Fibroblast of skin of scalp (primary cell): ENCODE measurements at places on chromosomes 7 and 10.

- no peak for DNase-seq
These were observed 82.5 kb downstream of the EGFR start for GRCh38 chr7:55101359-55101758.

GRCh38 chr7:84811362-84811761, 375.5 kb downstream of the SEMA3D start:
- DNase-seq = no peak

GRCh38 chr10:124600051-124600880, 138.6 kb downstream of the LHPP start:
- DNase-seq = no peak

GRCh38 chr10:37680243-37680683, 177.1 kb downstream of the ZNF248 start:
- DNase-seq = no peak

- peak; percentile 93 for DNase-seq
These were observed 31.8 kb downstream of the GSTO2 start for GRCh38 chr10:104300736-104301292.

GRCh38 chr7:101702362-101702850, 73.3 kb upstream of the MYL10 start:
- no peak for DNase-seq

DNA sequence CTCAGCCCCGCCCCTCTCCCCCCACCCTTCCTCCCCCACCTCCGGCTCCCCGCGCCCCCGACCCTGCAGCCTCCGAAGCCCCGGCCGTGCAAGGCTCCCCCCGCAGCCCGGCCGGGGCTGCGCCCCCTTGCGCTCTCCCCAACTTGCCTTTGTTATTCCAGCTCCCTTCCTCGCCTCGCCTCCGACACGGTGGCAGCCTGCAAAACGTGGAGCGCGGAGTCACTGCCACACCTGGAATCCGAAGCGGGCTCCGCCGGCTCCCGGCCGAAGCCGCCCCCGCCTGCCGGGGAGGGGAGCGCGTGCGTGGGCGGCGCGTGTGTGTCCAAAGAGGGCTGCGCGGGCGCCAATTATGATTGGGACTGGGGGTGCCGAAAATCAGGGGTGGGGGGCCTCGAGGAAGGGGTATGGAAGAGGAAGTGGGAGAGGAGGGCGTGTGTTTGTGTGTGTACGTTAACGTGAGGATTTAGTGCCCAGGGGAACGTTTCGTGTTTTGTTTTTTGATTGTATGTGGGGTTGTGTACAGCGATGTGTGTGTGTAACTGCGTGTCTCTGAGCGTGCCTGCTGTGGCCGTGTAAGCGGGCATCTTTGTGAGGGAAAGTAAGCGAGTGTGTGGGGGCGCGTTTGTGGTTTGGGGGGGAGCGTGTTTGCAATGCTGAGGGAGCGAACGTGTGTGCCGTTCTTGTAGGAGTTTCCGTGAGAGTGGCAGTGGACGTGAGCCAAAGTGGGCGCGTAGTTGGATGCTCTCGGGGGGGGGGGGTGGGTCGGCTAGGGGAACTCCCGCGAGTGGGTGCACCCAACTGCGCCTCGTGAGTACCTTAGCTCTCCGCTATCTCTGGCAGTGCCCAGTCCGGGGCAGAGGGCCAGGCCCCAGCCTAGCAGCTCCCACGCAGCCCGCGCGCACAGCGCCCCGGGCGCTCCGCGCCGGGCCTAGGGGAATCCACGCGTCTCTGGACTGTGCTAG, 1.2 kb upstream of the ZMIZ1 start:
- peak; percentile 93 for DNase-seq

DNA sequence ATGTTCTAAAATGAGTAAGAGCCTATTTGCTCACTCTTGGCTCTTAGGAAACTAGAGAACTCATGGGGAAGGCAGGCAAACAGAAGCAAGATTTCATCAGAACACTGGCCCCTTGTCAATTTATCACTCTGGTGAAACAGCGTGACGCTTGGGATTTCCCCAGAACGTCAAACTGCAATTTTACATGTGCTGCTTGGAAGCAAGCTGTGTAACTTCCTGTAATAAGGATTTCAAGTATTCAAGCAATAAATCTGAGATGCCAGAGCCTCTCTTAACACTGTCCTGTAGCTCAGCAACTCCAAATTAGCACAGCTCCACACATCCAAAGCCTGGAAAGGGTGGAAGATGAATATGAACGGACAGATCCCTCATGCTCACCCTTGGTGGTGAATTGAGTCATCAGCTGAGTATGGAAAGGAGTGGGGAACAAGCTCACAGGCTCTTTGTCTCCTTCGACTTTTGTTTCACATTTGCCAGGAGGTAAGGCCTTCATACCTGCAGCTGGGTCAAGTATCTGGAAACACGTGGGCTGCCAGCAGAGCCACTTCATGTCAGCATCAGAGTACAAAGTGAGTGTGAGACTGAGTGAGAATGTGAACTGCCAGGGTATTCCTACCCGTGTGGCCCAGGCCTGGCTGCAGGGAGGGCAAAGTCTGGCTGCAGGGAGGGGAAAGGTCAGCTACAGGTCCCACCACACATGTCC, 140.4 kb upstream of the NAMPT start:
- DNase-seq = peak; percentile 97

DNA sequence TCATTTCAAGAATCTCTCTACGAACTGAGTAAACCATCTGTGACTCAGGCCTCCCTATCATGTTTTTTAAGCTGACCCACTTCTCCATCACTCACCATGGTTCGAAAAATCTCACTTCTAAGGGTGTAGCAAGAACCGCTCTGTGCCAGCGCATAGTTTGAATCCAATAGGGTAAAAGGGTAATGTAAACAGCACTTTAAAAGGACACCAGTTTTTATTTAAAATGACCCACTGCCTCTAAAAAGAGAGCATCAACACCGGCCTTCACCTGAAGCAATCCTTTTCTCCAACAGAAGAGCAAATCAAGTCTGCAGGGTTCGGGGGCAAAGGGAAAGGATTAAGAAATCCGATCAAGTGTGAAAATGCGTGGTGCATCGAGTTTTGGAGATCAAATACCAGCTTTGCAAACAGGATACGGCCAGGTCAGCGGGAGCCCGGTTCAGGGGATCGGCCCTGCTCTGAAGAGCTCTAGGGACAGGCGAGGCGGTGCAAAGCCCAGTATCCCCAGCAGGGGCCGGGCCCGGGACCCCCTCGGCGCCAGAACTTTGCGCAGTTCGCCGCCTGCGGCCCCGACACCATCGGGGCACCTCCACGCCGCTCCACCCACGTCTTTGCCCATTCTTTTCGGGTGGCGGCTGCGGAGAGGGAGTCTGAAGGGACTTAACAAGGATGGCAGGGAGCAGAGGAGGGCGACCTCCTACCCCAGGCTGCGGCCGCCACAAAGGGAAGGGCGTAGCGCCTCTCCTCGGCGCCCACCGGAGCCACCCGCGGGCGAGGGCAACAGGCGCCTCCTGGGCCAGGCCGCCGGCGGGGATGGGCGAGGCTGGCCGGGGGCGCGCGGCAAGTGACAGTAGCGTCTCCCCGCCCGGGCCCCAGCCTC, 842 bp downstream of the NMT2 start:
- DNase-seq = peak; percentile 43

- peak; percentile 21 for DNase-seq
These were observed 244.3 kb downstream of the MTERF1 start for GRCh38 chr7:91636129-91636724.

DNA sequence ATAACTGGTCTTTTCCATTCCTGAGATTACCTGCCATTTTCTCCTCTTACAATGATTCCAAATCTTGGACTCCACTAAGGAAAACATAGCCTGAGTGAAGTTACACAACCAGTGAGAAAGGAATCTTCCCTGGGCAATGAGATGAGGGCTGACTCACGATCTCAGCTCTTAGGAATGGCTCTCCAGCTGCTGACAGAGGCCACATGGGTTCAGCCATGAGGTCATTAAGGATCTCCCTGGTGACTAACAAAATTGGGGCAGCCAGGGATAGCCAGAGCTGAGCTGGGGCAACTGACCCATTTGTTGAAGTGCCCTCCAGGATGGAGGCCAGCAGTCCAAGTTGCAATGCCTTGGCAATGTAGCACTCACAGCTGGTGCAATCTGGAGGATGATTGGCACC, 78.7 kb upstream of the MKLN1 start:
- peak; percentile 95 for DNase-seq

DNA sequence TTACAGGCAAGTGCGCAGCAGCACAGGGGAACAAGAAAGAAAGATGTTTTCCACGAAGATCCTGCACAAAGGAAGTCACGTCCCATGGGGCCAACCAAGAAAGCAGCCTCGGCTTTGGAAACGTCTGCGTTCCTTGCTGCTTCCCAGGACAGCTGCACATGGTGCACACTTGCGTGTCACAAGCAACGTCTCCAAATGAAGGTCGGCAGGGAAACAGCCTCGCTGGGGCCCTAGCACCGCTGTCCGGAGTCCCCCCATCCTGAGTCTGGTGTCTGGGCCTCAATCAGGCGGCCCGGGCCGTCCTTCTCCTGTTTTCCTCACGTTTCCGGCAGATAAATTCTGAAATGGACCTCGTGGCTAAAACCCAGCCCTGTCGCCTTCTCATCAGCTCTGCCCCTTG, 206.2 kb downstream of the DIP2C start:
- DNase-seq = peak; percentile 26

DNA sequence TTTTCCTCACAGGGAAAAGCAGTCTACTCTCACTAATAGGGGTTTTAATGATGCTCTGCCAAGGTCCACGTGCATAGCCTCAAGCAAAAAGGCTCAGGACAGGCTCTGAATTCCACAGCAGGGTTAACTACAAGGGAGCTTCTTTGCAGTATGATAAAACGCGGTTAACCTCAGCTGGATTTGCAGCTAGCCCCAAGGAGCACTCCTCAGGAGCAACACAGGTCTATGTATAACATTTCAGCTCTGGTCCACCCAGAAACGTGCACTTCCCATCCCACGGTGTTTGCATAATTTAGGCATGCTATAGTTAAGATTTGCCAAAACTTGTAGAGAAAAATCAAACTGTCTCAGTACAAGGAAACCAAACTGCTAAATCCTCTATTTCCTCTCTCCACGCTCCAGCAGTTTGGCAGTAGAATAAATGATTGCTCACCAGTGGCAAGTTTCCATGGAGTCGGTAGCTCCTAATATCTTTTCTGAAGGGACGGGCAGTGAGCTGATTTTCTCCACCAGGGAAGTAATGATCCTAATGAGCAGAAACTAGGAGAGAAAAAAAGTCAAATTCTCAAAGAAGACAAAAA, 13.1 kb upstream of the ASB4 start:
- peak; percentile 16 for DNase-seq
